NCI-H524 (cell line): ENCODE measurements at places on chromosomes 6 and 20.
A peak's percentile ranks its signal among the peaks of the same experiment; 100 is the strongest.

DNA sequence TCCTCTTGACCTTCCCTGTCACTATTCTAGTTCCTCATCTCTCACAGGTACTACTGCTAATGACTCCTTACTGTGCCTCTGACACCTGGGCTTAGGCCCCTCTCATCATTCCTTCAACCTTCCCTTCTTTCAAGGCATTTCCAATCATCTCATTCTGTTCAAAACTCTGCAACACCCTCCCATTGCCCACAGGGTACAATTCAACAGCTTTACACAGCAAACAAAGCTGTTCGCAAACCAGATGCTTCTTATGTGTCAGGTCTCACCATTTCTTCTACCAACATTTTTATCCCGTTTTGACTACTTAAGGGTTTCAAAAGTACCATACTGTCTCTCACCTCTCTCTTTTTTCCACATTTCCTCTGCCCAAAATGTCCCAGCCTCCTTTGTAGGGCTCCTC lies 84.4 kb upstream of the ID4 start:
- peak; percentile 37 for DNase-seq

GRCh38 chr6:112118034-112118433 lies 30.6 kb downstream of the FAM229B start:
- no peak for DNase-seq

- no peak for DNase-seq
Observed at GRCh38 chr6:151757506-151757955, 50.0 kb upstream of the ESR1 start.

- no peak for DNase-seq
Observed at GRCh38 chr6:140049251-140049650, 674.8 kb upstream of the CITED2 start.

- no peak for DNase-seq
Observed at GRCh38 chr6:109105681-109106080, 10.4 kb downstream of the CEP57L1 start.

DNA sequence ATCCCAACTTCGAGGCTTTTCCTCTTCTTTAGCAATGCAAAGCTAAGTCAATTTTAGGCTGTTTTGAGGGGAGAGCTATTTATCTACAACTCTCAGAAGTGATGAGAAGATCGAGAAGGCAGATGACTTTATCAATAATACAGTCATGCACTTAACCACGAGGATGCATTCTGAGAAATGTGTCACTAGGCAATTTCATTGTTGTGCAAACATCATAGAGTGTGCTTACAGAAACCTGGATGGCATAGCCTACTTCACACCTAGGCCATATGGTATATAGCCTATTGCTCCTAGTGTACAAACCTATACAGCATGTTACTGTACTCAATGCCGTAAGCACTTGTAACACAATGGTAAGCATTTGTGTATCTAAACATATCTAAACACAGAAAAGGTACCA lies 66.6 kb downstream of the PRND start:
- no peak for DNase-seq

- no peak for DNase-seq
Observed at GRCh38 chr6:38371881-38372280, 267.8 kb downstream of the BTBD9 start.

DNA sequence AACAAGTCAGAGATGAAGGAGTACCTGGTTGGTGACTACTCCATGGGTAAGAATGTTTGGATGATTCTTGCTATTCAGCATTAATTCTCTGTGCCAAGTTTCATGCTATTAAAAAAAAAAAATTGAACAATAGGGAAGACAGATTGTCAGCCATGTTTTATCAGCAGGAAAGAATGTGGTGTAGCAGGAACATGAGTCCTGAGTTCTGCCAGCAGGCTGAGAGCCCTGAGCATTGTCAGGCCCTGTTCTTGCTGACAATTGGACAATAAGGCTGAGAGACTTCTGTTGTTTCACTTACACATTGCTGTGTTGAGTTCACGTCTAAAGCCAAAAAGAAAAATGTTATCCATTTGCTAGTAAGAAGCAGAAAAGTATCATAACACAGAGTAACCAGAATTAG lies 70.4 kb upstream of the SMIM28 start:
- no peak for DNase-seq

- no peak for DNase-seq
Observed at GRCh38 chr6:2951728-2952127, 19.6 kb downstream of the SERPINB6 start.

DNA sequence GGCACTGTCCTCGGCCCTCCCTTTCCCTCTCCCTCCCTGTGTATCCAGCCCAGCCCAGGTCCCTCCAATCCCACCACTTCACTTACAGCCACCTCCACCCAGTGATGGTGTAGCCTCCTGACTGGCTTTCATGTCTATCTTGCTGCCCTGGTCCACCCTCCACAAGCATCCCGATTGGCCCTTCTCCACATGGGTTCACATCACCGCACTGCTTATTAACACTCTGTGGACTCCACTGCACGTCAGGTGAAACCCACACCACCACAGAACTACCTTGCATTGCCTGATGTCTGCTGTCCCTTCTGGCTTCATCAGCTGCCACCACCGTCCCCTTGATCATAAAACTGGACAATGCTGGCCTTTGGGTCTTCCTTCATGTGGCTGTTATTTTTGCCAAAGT lies 220.4 kb upstream of the ARID1B start:
- DNase-seq = no peak

- no peak for DNase-seq
Observed at GRCh38 chr6:5818959-5819358, 187.8 kb downstream of the NRN1 start.

GRCh38 chr20:63381781-63382431 lies 20.8 kb upstream of the CHRNA4 start:
- DNase-seq = no peak

GRCh38 chr20:38805502-38805957 lies at the start of gene PPP1R16B:
Gene PPP1R16B (plus strand): TSS chr20:38805697. CDS start chr20:38835926, 30,229 bp downstream.
- peak; percentile 25 for DNase-seq

GRCh38 chr6:30450548-30450908 lies 38.8 kb upstream of the HLA-E start:
- no peak for DNase-seq

GRCh38 chr6:17442196-17442595 lies 48.8 kb downstream of the CAP2 start:
- DNase-seq = no peak

DNA sequence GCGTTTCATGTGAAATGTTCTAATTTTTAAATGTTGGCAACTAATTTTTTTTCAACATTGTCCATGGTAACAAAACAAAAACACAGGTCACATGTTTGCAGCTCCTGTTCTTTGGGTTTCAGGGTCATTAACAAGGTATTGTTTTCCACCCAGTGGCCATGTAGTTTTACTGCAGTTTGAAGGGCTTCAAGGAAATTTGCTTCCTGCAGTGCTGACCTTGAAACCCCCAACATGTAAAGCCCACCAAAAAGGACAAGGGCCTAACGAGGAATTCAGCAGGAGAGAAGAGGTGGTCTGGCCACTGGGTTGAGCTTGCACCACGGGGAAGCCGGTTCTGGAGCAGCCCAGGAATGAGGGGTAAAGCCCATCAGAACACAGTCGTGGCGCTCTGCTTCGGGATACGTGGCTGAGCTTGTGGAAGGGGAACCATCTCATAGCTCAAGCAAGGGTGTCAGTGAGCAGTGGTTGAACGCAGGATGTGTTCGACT lies 13.9 kb upstream of the KLHL31 start:
- DNase-seq = no peak

GRCh38 chr20:22684072-22684762 lies 99.8 kb upstream of the FOXA2 start:
- no peak for DNase-seq

- DNase-seq = no peak
Observed at GRCh38 chr6:40268614-40269013, 318.6 kb downstream of the LRFN2 start.

DNA sequence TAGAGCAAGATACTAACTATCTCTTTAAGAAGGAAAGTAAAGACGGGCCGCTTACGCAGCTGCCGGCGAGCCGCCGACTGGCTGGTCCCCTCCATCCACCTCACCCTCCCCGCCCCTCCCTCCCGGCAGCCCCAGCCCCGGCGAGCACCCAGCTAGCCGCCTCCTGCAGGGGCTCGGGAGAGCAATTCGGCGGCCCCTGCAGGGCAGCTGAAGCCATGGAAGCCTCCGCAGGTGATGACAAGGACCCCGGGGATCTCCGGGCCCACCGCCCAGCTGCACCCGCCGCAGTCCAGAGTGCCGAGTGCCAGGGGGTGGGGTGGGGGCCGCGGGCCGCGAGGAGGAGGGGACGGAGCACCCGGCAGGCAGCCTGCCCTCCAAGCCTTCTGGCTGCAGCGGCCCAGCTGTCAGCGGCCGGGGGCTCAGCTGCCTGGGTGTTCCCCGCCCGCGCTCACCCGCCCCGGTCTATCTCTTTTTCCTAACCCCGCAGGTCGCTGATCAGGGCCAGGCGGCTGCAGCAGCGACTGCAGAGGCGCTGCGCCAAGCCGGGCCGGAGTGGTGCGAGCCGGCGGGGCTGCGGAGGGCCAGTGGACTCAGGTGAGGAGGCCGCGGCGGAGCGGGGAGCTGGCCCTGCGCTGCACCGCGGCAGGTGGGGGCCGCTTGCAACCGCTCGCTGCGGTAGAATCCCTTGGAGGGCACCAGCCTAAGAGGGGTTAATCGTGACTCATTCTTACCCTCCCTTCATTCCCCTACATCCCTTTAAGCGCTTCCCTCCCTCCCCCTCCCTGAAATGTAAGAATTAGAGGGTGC lies at the start of gene SNPH:
TSS of gene SNPH (plus strand) at position 128 of the 807 bp plus-strand sequence. CDS start 29,946 bp downstream, outside the sequence.
- DNase-seq = peak; percentile 76

- no peak for DNase-seq
Observed at GRCh38 chr6:139422105-139423036, 47.9 kb upstream of the CITED2 start.

- DNase-seq = no peak
Observed at GRCh38 chr6:107657373-107657754, 166.7 kb downstream of the SCML4 start.

- DNase-seq = no peak
Observed at GRCh38 chr6:151087861-151088598, 151.7 kb upstream of the AKAP12 start.

DNA sequence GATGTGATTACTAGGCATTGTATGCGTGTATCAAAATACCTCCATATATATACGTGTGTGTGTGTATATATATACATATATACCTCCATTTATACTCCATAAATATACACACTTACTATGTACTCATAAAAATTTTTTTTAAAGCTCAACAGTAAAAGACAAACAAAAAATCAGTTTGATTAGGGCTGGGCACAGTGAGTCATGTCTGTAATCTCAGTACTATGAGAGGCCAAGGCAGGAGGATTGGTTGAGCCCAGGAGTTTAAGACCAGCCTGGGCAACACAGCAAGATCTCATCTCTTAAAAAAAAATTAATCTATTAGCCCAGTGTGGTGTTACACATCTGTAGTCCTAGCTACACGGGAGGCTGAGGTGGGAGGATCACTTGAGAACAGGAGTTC lies 24.6 kb downstream of the PDSS2 start:
- DNase-seq = no peak

GRCh38 chr20:47117371-47117770 lies 222.7 kb downstream of the EYA2 start:
- no peak for DNase-seq

GRCh38 chr6:85402922-85403321 lies 47.0 kb upstream of the NT5E start:
- no peak for DNase-seq

GRCh38 chr6:151242420-151242861 lies 2.7 kb downstream of the AKAP12 start:
- peak; percentile 5 for DNase-seq

DNA sequence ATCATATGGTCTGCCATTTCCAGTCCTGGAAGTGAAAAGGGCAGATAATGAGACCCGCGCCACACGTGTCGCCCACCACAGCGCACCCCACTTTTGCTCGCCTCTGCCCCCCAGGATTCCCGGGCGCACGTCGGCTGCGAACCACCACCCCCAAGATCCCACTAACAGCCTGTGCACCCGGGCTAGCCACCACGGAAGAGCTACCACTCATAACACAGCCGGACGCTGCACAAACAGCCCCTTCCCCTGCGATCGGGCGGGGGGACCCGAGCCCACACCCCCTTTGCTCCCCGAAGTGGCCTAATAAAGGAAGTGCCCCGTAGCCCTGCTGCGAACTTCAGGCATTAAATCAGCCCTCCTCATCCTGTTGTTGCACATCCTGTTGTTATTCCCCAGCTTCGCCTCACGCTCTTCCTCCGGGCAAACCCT lies 506 bp downstream of the CITED2 start:
- DNase-seq = no peak

DNA sequence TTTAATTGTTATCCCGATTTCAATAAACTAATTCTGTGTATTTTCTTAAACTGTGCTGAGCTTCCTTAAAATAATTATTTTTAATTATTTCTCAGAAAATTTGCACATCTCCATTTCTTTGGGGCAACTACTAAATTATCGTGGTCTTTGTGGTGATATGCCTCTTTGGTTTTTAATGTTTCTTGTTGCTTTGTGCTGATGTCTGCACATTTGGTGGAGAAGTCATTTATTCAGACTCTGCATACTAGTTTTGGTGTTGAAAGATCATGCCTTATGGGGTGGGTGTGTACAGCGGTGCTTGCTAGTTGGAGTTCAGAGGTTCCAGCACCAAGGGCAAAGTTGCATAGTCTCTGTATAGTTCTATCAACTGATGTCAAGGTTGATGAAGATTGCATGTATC lies 253.2 kb downstream of the MEI4 start:
- no peak for DNase-seq

DNA sequence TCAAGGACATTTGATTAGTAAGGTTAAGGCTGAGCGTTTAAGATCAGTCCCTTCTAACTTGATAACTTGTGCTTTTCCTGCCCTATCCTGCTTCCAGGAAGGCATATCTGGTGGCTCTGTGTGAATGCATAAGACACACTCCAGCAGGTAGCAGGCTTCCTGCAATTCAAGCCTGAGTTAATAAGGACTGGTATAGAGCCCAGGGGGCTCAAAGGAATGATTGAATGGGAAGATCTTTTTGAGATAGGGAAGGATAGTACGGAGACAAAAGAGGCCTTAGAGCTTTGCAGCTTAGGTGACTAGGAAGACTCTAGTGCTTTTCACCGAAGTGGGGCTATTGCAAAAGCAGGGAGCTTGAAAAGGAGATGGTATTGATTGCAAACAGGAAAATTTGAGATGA lies 307.1 kb downstream of the GRIK2 start:
- DNase-seq = no peak

DNA sequence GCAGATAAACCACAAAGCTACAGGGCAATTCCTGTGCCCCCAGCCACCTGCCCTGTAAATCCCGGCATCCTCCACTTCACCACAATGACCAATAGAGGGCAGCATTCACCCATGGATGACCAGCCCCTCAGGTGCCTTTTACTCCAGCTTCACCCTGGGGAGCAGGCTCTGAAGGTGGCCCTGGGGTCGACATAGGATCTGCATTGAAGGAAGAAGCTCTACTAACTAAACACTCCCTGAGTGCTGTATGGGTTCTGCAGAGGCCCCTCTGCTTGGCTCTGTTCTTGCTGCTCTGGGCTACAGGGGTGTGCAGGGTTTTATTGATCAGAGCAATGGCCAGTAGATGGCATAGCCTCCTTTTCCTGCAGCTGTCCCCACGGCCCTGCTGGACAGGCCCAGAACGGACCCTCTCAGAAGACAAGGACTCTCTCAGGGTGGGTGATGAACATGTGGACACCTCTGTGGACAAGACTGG lies 20.3 kb downstream of the CST4 start:
- DNase-seq = peak; percentile 76

- DNase-seq = no peak
Observed at GRCh38 chr20:24764794-24765202, 184.3 kb upstream of the CST7 start.

- no peak for DNase-seq
Observed at GRCh38 chr6:71982389-71982788, 96.0 kb downstream of the RIMS1 start.
